ENCODE measurements at places on chromosomes 1 and 21.

- DNase-seq = no peak
Observed at GRCh38 chr1:6599141-6599975, 3.3 kb downstream of the KLHL21 start.

- DNase-seq = no peak
Observed at GRCh38 chr21:27300770-27301169, 333.9 kb upstream of the ADAMTS5 start.

- no peak for DNase-seq
Observed at GRCh38 chr21:42313501-42313969, 1.7 kb downstream of the TFF3 start.

DNA sequence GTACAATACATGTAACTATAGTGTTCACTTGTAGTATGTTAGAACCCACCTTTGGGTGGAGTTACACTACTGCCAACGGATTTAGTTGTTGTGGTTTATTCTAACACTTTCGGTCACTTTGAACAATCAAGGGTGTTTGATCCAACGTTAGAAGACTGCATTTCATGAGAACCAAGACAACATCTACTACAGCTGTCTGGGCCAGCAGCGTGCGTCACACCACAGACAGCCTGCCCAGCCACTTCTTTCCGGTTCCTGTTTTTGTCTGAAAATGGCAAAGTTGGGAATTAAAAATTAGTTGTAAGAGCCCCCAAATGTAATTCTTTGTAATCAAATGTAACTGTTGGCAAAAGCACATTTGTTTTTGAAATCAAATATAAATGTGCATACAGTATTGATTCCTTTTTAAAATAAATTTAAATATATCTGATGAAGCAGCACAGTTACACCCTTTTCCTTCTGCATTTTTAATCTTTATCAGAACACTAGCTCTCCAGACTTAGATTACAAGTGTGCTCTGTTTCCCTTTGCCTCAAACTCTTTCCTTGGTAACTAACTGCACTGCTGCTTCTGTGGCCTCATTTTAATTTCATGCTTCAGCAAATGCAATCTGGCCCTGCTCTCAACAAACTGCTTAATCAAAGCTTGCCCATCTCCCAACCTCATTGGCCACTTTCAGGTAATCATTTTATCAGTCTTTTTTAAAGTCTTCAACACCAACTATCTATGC lies 86.6 kb upstream of the DPH5 start:
- DNase-seq = peak; percentile 29

DNA sequence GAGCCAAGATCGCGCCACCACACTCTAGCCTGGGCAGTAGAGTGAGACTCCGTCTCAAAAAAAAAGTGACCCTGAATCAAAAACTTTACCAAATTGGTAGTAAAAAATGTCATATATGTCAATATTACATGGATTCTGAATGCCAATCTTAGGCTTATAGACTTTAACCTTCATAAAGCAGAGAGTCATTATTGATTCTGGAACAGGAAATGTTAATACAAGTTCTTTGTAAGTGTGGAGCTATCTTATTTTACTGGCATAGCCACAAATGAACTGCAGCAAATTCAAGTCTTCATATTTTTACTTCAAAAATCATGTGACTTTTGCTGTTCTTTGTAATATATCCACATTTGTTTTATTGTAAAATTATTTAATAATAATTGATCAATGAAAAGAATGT lies 41.3 kb downstream of the PPP2R5A start:
- no peak for DNase-seq

GRCh38 chr21:33988237-33989017 lies 72.8 kb upstream of the ATP5PO start:
- DNase-seq = no peak

DNA sequence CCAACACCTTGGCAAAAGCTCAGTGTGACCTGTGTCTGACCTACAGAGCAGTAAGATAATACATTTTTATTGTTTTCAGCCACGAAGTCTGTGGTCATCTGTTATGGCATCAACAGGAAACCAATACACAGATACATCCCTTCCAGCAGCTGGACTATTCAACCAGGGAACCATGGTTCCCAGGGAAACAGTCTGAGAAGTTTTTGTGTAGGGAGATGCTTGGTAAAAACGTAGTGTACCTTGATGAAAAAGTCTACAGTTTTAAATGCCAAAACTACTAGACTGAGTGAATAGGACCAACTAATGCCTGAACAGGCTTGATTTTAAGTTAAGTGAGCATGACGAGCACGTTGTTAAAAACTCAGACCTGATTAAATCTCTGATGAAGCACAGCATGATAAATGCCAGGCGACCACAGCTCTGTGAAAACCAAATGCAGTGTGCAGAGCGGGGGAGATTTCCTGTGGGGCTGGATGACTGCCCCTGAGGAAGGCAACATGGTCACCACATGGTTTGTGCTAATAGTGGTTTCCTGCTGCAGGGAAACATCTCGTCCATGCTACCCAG lies 228.9 kb downstream of the TNR start:
- peak; percentile 2 for DNase-seq

DNA sequence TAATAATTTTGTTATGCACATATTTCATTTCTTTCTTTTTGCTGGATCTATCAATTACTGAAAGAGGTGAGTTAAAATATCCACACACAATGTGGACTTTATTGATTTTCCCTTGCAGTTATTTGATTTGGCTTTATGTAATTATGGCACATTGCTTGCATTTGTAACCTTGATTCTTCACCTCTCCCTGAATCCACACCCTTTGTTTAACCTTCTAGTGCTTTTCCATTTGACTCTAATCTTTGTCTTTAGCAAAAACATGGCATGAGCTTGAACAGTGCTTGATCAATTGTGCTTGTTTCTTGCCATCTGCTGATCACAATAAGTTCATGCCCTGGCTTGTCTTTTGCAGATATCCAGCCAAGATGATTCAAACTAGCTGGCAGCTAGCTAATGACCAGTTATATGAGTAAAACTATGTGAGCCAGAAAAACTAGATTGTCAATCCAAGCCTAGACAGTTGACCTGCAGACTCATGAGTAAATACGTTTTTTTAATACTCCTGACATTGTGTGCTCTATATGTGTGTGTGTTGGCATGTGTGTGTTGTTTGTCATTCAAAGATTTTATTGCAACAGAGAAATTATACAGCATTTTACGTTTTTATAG lies 899.2 kb downstream of the NCAM2 start:
- DNase-seq = no peak

DNA sequence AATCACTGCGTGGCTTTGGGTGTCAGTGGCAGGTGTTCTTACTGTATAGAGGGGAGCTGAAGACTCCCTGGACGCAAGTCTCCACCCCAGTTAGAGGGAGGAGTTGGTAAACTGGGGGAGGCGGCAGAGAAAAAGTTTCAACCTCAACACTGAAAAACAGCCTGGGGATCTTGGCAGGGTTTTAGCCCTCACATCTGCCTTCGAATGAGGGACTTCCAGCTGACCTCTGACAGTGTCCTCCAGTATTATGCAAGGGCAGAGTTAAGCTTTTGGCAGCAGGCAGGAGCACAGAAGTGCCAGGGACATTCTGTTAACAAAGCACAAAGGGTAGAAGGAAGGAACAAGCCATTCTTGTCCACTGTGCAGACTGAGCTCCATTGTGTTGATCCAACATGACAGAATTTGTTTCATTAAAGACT lies 41.2 kb upstream of the RAB4A start:
- no peak for DNase-seq

GRCh38 chr1:115815694-115816093 lies 25.2 kb downstream of the NHLH2 start:
- DNase-seq = no peak

DNA sequence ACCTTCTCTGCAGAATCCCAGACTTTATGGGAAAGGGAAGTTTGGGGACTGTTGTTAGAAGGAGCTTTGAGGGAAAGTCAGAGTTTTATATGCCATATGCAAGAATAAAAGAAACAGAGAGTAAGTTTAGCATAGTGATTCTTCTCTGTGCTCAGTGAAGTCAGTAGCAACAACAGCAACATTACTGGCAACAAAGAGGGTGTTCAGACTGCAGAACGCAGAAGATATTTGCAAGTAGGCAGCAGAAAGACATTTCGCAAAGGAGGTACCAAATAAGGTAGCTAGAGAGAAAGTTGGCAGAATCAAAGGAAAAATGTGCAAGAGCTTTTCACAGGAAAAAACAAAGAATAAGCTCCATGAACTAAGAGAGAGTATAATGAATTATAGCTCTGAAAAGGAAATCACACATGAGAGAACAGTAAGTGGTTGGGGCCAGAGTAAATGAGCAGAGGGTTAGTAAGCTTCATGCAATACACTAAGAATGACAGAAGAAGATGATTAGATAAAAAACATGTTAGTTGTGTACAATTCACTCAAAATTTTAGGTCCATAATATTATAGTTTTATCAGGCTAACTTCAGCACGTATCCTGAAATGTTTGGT lies 98.1 kb downstream of the NEGR1 start:
- no peak for DNase-seq

DNA sequence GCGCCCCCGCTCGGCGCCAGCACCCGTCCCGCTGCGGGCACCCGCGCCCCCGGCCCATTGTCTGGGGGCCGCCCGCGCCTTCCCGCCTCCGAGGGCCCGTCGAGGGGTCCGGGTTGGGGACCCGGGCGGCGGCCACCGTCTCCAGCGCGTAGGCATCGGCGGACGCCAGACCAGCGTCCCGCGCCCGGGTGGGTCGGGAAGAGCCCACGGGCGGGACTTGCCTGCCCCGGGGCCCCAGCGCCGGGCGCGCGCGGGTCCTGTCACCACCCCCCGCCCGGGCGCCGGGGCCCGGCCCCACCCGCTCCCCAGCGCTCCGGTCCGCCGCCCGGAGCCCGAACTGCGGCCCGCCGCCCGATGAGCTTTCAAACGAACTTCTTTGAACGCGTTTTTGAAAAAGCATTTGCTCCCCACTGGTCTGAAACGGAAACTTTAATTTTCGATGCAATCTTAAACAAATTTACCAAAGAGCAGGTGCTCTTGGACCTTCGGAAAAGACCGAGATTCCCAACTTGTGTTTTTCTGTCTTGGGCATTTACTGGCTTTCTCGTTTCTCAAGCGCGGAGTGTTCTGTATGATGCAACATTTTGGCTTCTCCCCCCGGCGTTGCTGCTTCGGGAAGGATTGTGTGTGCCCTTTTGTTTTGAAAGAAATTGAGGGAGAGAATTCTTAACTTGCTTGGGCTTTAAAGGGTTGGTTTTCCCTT lies 615 bp downstream of the CLIC4 start:
- no peak for DNase-seq

GRCh38 chr1:232508130-232508701 lies 121.7 kb downstream of the SIPA1L2 start:
- no peak for DNase-seq

GRCh38 chr1:1360506-1361169 lies 2.3 kb upstream of the MXRA8 start:
- DNase-seq = no peak

- DNase-seq = no peak
Observed at GRCh38 chr1:25825605-25826004, 5.9 kb downstream of the MTFR1L start.

DNA sequence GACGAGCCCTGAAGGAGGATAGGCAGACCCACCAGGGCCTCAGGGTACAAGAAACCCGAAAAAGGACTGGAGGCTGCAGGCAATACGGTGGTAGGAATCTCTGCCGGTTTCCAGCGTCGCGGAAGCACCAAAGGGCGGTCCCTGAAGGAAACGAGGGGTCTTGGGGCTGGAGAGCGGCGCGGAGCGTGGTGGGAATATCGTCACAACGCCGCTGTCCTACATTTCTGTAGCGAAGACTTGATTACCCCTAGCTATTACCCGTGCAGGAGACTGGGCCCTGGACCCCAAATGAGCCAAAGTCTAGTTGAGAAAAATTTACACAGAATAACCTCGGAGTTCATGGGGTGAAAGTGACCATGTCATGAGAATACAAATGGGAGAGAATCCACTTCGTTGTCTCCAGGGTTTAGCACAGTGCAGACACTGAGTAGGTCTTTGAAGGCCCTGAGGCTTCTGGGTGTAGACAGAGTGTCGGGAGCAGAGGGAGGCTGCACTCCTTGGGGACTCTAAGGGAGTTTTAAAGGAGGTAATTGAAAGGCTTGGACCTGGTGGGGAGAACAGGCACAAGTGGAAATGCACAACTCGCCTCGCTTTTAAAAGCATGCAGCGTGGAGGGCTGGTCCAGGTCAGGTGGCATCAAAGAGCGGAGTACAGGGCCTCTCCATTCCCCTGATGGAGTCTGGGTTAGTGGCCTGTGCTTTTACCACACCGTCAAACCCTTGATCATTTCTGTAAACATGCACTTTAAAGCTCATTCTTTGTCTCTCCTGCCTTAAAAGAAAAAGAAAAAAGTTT lies 1.5 kb downstream of the ATP1A1 start:
- no peak for DNase-seq

DNA sequence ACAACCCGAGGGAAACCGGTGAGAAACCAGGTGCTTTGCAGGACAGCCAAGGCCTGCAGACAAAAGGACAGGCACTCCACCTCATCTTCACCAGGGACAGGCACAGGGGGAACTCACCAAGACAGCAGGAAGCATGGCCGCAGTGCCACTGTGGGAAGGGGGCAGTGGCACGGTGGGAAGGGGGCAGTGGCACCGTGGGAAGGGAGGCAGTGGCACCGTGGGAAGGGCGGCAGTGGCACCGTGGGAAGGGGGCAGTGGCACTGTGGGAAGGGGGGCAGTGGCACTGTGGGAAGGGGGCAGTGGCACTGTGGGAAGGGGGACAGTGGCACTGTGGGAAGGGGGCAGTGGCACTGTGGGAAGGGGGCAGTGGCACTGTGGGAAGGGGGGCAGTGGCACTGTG lies 28.4 kb upstream of the LRRC47 start:
- no peak for DNase-seq

DNA sequence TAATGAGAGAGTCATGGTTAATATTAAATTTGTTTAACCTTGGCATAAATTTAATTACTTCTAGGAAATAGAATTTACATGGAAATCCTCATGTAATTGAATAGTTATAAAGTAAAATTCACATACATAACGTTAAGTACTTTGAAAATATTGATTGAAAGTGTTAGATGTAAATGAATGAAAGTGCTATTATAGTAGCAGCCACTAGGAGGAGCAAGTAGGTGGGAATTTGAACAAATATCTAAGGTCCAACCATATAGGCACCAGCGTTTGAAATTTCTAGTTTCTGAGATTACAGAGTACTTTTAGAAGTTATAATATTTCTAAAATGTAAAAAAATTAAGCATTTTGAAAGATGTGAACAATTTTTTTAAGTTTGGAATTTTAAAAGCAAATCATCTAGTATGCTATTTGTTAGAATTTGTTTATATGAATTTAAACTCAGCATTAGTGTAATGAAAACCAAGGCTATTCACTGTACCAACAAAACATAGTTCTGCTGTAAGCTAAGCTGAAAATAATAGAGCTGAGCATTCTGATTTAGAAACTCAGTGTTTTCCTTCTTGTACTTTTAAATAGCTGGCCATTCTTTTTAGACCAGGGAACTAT lies 3.3 kb downstream of the B3GALT2 start:
- DNase-seq = no peak

DNA sequence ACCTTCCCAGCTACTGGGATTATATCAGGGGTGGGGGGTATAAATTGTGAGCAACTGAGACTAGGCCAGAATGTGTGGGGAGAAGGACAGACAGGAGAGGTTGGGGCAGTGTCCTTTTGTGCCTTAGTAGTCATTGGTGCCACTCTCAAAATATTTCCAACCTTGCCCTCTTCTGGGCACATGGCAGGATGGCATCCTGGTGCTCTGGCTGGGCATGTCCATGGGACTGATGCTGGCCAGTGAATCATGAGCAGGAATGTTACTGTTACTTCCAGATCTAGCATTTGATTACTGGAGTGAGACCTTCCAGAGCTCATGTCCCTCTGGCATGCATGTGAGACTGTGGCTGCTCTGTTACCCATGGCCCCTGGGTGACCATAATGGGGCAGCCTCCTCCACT lies 151.2 kb downstream of the MATN1 start:
- DNase-seq = no peak

GRCh38 chr1:54581621-54582035 lies 33.6 kb downstream of the ACOT11 start:
- no peak for DNase-seq

GRCh38 chr1:39044762-39045161 lies 18.6 kb downstream of the NDUFS5 start:
- DNase-seq = no peak
